ENCODE measurements at places on chromosomes 12 and 14.

DNA sequence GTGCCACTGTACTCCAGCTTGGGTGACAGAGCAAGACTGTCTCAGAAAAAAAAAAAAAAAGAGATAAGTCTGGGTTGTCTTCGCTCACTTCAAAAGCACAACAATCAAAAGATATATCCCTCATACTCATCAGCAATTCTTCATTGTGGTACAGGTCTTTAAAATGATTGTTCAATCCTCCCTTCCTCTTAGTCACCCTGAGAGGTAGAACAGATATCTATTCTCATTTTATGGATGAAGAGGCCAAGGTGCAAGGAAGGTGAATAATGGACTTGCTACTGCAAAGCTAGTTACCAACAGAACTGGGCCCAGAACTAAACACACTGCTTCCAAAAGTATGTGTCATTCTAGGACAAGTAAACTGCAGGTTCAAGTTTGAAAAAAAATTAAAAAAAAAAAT, 7.1 kb downstream of the ERG28 start:
- DNase-seq = no peak

- DNase-seq = no peak
Observed at GRCh38 chr12:68264158-68264855, 10.9 kb upstream of the IL22 start.

- no peak for DNase-seq
Observed at GRCh38 chr14:102212356-102212755, 72.7 kb downstream of the WDR20 start.

DNA sequence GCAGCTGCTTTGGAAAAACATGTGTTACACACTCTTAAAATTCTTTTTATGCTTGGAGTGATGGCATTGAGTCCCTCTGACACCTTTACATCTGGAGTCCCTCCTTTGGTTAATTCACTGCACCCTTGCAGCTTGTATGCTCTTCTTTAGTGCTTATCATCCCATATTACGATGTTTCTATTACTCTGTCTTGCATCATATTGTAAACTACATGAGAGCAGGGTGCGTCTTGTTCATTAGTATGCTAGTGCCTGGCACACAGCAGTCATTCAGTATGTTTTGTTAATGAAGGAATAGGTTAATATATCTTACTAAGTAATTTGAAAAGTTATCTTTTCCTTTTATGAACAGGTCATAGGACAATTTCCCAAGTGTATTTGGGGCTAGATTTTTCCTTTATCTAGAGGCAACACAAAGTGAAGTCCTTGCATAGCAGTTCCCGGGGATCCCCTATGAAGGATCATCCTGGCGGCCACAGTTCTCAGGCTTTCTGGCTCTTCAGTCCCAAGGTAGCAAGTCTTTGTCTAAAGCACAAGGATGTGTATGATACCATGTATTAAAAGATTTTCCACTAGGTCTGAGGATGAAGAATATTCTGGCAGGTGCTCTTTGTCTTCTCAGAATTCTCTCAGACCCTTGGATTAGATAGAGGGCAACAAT, 363.8 kb downstream of the FUT8 start:
- DNase-seq = no peak

DNA sequence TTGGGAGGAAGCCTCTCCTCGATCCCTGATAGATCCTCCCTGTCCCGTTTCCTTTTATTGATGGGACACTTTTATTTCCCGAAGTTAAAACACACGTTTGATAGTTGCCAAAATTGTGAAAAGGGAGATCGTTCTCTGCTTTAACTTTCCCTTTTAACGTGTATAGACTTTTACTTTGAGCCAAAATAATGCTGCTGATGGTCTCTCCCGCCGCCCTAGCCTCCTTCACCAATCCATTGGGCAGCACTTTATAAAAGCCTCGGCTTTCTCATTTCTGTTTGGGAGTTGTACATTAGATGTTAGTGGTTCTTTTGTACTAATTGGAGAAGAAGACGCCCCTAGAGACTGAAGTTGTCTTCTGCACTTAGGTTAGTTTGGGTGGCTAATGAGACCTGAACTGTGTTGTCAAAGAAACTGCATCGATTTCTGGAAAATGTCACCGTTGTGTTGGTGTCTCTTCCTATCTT, 1.4 kb downstream of the TMTC2 start:
- no peak for DNase-seq
